ENCODE measurements at places on chromosomes 7 and 10. TPM values are rescaled to one million over a fixed set of nuclear protein-coding genes. Genes with fewer than 3 reads are reported as not detected.

VIPR2 gene
- total RNA-seq, result 2.5 TPM

BUD23 gene
- 39.3 TPM for total RNA-seq

CARD11 gene
- total RNA-seq, result 21.4 TPM

ATP6V0A4 gene
- total RNA-seq, result 0.42 TPM

CPVL gene
- total RNA-seq, result 32.9 TPM

SPAM1 gene
- not detected for total RNA-seq

GDF10 gene
- total RNA-seq, result not detected

PBLD gene
- total RNA-seq, result 3.4 TPM

UPK3B gene
- 0.07 TPM for total RNA-seq

EEPD1 gene
- 9.8 TPM for total RNA-seq

CHAT gene
- not detected for total RNA-seq

HOXA10 gene
- total RNA-seq, result not detected

CTNNA3 gene
- total RNA-seq, result 2.3 TPM

PKD2L1 gene
- not detected for total RNA-seq

VSTM4 gene
- total RNA-seq, result 0.31 TPM

STRIP2 gene
- total RNA-seq, result 5.1 TPM

HTR7 gene
- 34.3 TPM for total RNA-seq
